ENCODE measurements at places on chromosomes 7 and 10.

GRCh38 chr10:75000748-75001321, 110.6 kb upstream of the SAMD8 start:
- DNase-seq = no peak

GRCh38 chr10:103748020-103748419, 107.4 kb downstream of the SH3PXD2A start:
- no peak for DNase-seq

- DNase-seq = no peak
These were observed 502.6 kb downstream of the ADRA2A start for GRCh38 chr10:111579473-111579872.

DNA sequence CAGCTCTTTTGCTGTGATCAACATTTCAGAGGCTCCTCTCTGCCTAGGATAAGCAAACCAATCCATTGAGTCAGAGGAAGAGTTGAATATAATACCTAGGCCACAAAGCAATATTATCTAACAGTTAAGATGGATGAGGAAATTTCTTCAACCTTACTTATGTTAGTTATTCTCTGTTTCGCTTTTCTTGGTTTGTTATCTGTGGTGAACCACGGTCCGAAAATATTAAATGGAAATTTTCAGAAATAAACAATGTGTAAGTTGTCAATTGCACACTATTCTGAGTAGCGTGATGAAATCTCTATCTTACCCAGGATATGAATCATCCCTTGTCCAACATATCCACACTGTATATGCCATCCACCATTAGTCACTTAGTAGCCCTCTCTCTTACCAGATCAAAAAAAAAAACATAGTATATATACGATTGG, 1.5 kb upstream of the HTR7 start:
- DNase-seq = no peak

DNA sequence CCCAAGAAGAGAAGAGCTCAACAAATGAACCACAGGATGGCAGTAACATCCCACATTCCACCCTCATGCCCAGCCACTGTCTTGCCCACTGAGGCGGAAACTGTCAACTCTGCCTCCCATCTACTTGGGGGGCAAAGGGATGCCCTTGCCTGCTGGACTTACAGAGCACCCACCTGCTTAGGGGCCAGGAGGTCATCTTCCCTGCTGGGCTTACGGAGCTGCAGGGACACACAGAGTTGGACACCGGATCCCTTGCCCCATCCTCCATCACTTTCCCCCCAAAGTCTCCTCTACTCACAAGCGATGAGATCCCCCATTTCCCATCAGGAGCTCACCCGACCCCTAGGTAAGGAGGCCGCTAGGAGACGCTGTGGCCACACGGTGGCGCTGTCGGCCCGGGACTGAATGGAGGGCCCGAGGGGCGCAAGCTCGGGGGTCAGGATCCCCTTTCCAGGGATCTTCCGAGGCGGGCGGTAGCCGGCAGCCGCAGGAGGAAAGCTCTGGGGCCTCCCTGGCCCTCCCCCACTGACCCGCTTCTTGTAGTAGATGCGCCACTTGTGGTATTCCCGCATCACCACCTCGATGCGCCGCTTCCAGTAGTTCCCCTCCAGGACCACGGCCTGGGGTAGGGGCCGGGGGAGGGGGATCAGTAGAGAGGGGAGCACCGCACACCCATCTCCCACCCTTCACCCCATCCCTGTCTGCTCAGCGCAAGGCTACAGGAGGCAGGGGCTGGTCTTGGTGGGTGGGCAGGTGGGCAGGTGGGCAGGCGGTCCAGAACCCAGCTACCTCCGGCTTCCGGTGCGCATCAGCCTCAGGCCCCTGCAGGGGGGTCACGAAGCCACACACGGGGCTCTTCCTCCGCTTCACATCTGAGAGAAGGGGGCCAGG, 17.3 kb downstream of the MLXIPL start:
- peak; percentile 64 for DNase-seq

DNA sequence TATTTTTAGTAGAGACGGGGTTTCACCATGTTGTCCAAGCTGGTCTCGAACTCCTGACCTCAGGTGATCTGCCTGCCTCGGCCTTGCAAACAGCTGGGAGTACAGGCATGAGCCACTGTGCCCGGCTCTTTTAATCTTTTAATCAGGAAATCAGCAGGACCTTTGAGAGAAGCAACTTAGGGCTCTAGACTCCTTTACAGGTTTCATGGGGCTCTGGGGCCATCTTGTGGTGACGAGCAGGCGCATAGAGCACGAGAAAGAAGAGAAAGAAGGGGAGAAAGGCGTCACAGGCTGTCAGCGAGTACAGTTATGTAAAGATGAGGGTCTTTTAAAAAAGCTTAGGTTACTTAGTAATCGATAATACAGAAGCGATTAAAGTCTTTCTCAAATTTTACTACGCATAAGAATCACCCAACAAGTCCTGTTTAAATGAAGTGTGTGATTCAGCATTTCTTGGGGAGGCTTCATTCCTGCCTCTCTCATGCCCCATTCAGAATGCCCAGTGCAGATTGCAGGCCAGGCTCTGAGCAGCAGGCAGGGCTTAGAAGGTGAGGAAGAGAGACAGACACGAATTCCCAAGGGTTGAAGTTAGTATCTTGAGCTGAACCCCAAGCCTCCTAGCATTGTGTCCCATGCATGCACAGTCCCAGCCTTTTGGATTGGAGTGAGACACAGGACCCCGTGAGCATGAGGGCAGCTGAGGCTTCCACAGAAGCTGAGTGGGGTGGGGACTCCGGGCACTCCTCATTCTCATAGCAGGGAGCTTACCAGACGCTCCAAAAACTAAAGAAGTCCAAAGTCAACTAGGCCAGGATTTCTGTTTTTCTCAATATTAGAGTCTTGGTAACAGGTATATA, 23.6 kb upstream of the PFKP start:
- peak; percentile 51 for DNase-seq

DNA sequence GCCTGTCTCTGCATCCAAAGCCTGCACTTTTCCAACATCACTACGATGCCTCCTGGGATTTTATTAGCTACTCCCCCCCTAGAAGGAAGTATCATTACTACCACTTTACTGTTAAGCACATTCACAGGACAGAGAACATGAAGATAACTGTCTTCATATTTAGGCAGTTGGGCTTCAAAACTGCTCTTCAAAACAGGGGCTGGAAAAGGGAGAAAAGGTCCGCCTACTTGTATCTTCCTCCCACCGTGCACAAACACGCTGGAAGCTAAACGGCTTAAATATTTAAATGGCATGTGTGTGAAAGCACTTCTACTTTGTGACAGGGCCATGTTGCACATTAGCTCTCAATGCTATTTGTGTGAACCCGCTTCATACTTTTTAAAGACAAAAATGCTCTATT, 999 bp downstream of the ITIH5 start:
- DNase-seq = no peak

DNA sequence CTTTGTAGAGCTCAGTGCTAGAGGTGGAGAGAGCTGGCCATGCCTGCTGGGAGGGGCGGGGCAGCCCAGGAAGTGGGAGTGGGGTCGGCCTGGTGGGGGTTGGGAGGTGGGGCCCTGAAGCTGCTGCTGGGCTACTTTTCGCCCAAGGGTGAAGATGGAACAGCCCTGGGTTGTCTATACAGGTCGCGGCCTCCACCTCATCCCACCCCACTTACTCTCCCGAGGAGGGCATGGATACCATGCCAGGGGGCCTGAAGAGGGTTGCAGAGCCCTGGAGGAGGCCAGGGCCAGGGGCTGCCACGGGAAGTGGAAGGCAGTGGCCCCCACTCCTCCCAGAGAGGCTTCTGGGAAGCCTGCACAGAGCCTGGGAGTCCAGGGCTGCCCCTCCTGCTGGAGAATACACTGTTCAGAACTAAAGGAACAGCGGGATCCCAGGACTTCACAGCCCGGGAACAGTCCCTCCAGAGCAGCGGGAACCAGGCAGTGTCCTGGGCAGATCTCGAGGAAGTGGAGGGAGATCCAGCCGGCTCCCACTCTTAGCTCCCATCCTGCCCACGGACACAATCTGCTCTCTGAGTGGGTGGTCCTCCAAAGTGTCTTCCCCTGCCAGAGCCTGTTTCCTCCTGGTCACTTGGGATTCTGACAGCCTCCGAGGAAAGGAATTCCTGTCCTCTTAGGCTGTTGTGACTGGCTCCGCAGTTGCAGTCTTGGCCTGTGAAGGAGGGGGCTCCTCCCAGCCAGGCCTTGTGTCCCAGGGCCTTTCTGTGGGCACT, 23.5 kb downstream of the MAT1A start:
- DNase-seq = no peak

- DNase-seq = peak; percentile 7
These were observed 89.6 kb downstream of the CABCOCO1 start for GRCh38 chr10:61752111-61753011.

DNA sequence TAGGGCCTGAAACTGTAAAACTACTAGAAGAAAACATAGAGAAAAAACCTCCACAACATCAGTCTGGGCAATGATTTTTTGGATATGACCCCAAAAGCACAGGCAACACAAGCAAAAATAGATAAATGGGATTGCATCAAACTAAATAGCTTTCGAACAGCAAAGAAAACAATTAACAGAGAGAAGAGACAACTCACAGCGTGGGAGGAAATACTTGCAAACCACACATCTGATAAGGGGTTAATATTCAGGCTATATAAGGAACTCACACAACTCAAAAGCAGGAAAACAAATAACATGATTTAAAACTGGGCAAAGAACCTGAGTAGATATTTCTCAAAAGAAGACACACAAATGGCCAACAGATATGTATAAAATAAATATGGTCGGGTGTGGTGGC, 7.7 kb upstream of the GSTK1 start:
- no peak for DNase-seq

DNA sequence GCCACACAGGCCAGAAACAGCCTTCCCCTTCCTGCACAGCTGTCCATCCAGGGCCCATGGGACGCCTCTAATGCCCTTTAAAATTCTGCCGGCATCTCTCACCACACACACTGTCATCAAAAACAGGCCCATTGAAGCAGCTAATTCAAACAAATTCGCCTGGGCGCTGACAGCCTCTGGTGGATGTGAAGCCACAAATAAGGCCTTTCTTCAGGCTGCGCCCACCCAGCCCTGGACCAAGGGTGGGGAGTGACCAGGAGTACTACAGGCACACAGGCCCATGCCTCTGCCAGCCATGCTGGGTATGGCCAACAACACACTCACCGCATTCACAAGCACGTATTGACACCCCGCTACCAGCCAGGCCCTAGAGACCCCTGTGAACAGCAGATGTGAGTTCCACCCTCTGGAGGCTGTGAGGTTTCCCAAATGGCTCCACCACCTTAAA, 54.6 kb downstream of the SLIT1 start:
- DNase-seq = no peak

DNA sequence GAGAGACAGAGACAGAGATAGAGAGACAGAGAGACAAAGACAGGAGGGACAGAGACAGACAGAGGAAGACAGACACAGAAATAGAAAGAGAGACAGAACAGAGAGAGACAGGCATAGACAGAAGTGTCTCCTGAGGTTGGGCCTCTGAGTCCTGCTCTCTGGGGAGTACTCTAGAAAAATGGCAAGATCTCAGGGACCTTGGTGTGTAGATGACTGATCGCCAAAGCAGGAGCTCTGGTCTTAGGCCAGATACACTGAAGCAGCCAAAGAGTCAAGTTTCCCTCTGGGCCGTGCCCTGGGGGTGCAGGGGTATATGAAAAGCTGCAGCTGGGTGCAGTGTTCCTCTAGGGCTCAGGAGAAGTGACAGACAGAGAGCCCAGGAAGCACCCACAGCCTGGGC, 176.6 kb upstream of the TNS3 start:
- DNase-seq = no peak

- peak; percentile 66 for DNase-seq
These were observed 47.0 kb upstream of the ZNF107 start for GRCh38 chr7:64618785-64619456.

Measured in CD4-positive, alpha-beta T cell treated with Interleukin-10 for 1 hour (primary cell).